ENCODE measurements at places on chromosomes 12 and 14.

DNA sequence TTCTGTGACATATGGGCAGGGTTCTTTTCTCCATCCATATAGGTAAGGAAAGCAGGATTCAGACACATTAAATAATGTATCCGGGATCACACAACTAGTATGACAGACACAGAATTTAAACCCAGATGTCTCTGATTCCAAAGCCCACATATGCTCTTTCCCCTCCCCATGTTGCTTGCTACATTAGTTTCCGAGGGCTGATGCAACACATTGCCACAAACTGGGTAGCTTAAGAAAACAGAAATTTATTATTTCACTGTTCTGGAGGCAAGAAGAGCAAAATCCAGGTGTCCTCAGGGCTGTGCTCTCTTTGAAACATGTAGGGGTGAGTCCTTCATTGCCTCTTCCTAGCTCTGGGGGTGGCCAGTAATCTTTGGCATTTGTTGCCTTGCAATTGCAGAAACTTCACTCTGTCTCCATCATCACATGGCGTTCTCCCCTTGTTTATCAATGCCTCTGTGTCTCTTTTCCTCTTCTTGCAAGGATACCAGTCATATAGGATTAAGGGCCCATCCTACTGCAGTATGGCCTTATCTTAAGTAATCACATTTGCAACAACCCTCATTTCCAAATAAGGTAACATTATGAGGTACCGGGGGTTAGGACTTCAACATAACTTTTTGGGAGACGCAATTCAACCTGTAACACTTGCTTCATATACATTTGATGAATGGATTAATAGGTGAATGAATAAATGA, 83.0 kb upstream of the CCND2 start:
- DNase-seq, result no peak

- peak; percentile 78 for DNase-seq
Observed at GRCh38 chr12:18250313-18250916, 10.9 kb upstream of the PIK3C2G start.

DNA sequence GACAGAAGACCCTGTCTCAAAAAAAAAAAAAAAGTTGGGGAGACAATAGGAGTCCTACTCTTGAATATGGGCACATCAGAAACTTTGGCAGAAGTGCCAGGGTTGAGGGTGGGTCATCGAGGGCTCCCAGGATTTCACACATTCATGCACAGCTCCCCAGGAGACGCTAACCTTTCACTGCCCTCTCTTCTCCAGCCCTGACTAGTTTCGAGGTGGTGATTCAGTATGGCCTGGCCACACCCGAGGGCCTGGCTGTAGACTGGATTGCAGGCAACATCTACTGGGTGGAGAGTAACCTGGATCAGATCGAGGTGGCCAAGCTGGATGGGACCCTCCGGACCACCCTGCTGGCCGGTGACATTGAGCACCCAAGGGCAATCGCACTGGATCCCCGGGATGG, 29.4 kb upstream of the LRP1-AS start:
- DNase-seq, result no peak

- DNase-seq, result no peak
Observed at GRCh38 chr12:89597770-89598169, 71.9 kb upstream of the POC1B start.

Measured in renal pelvis (tissue), 12 donors.